ENCODE measurements at places on chromosomes 11 and 22.

DNA sequence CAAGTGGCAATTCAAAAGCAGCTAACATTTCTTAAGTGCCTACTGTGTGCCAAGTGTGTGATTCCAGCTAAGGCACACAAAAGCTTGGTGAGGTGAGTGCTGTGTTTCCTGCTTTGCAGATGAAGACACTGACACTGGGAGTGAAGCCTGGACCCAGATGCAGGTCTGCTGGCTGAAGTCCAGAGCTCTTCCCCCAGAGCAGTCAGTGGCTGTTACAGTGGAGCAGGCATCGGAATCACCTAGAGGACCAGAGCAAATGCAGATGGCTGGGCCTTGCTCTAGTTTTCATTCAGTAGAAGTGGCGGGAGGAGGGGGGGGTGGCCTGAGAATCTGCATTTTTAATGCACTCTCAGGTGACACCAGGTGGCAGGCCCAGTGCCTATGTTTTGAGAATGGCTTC lies 342.3 kb downstream of the CADM1 start:
- DNase-seq = no peak

- DNase-seq = no peak
Observed at GRCh38 chr11:2844116-2844842, 41.3 kb downstream of the CDKN1C start.

GRCh38 chr22:24155627-24156140 lies 25.6 kb upstream of the SUSD2 start:
- no peak for DNase-seq

DNA sequence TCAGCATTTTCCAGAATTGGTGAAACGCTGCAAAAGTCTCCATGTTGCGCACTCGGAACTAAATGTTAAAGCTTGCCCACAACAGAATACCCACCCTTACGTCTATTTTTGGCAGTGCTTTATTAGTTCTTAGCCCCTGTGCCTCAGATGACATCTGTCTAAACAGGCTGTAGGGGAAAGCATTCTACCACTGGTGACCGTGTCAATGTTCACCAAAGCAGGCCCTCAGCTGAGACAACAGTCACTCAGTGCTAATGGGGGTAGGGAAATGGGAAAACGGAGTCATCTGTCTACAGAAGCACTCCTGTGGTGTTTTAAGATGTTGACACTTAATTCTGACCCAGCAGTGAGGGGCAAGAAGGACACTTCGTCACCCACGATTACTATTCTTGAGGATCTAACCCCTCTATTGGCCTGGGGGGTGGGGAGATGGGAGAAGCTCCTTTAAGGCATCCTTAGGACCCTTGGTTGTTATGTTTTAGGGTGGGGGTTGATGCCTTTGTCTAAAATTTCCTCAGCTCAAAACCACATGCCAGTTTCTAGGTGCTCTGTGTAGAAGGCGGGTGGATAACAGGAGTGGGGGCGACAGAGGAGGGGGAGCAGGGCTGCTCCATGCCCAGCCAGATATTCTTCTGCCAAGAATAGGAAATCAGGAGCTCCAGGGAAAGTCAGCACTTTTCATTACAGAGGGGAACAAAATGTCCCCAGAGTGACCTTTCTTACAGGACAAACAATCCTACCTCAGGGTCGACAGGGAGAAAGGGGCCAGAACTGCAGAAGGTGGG lies 15.6 kb upstream of the MFRP start:
- no peak for DNase-seq

GRCh38 chr22:40493441-40493840 lies 123.0 kb downstream of the SGSM3 start:
- no peak for DNase-seq

DNA sequence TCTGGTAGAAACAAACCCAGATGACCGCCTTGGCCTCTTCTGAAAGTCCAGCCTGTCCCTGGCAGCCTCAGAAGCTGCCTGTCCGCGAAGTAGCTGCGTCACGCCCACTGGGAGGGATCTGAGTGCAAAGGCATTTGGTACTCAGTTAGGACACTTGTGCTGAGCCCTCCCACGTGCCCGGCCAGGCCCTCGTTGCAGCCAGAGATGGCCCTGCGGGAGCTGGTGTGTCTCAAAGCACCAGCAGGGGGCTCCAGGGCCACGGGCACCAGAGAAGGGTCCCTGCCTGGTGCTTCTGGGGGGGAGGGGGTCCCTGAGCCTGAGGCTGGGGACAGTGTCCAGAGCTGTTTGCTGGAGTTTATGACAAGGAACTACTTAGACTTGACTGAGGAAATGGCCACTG lies 5.8 kb downstream of the SELENOO start:
- no peak for DNase-seq

Measured in nucleus accumbens (tissue), 56 donors.